Type B pancreatic cell (in vitro differentiated cells): ENCODE measurements at places on chromosomes 4 and X. TPM values are rescaled to one million over a fixed set of nuclear protein-coding genes. Genes with fewer than 3 reads are reported as not detected.

GRCh38 chr4:36282503-36283030, 1.2 kb downstream of the DTHD1 start:
- DNase-seq = no peak

GRCh38 chr4:3612281-3612680, 80.1 kb upstream of the LRPAP1 start:
- no peak for DNase-seq

GRCh38 chrX:12292996-12293765, 154.9 kb downstream of the FRMPD4 start:
- no peak for DNase-seq

DNA sequence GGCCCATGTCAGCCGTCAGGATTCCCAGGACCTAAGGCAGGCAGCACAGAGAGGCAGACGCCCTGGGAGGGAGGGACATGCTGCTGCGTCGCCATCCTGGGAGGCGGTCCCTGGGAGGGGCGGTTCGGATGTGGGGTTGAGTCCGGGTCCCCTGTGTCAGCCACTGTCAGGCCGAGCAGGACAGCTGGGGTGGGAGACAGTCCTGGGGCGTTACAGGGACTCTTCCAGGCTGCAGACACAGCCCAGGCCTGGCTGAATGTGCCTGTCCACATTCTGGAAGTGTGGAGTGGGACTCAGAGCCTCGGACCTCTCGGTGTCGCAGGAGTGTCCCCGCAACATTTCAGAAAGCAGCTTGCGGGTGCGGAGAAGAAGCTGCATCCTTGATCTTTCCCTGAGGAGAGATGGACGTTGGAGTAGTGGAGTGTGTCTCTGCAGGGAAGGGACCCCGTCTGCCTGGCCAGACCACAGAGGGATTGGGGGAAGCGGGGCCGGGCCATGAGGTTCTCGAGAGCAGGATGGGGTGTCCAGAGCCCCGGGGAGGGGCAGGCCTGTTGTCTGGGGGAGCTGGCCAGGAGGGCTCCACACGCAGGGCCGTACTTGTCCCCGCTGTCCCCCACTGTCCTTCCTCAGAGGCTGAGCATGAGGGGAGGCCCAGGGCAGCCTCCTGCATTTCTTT, 6.1 kb downstream of the AKAP17A start:
- DNase-seq = peak; percentile 60

SLITRK4 gene
- total RNA-seq = 0.71 and 3.7 TPM in 2 replicates
